BJ (cell line): ENCODE measurements at places on chromosomes 6 and 20. TPM values are rescaled to one million over a fixed set of nuclear protein-coding genes. Genes with fewer than 3 reads are reported as not detected.
A peak's percentile ranks its signal among the peaks of the same experiment; 100 is the strongest.

DNA sequence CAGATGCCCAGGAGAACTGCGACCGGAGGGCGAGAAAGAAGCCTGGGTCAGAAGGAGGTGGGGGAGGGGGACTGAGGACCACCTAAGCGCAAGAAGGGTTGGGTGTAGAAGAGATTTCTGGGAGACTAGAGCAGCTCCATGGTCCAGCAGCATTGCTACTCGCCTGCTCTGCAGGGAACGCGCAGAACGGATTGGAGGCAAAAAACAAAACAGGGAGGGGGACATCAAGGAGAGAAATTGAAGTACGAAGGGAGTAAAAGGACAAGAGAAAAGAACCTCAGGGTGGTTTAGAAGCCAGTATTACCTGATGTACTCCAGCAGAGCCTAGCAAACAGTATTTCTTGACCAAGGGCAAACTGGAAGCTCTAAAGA is 537 bp upstream of the GABBR1 start:
- DNase-seq, result no peak

DNA sequence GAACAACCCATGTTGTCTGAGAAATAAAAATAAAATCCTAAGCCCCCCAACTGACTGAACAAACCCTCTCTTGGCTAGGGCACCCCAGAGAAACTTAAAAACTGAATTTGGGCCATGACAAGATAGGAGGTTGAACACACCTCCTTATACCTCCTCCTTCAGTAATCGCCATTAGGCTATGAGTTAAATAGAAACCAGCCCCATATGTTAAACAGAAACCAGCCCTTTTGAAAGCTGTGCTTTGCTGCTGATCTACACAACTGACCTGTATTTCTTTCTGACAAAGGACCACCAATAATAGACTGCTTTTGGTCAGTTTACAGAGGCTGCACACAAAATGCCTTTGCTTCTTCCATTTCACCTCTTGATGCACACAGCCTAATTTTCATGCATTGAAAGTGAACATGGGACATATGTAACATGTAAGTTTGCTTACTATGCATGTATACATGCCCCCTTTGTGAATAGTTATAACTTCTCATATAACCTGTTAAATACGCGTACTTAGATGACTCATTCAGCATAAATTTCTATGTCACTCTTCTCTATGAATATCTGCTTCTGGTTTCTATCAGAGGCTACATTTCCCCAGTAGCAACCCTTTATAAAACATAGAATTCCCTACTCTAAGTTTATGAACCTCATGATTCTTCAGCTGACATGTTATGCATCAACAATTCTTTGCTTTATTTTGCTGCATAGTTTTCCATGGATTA is 462.9 kb downstream of the COL12A1 start:
- DNase-seq, result no peak

DNA sequence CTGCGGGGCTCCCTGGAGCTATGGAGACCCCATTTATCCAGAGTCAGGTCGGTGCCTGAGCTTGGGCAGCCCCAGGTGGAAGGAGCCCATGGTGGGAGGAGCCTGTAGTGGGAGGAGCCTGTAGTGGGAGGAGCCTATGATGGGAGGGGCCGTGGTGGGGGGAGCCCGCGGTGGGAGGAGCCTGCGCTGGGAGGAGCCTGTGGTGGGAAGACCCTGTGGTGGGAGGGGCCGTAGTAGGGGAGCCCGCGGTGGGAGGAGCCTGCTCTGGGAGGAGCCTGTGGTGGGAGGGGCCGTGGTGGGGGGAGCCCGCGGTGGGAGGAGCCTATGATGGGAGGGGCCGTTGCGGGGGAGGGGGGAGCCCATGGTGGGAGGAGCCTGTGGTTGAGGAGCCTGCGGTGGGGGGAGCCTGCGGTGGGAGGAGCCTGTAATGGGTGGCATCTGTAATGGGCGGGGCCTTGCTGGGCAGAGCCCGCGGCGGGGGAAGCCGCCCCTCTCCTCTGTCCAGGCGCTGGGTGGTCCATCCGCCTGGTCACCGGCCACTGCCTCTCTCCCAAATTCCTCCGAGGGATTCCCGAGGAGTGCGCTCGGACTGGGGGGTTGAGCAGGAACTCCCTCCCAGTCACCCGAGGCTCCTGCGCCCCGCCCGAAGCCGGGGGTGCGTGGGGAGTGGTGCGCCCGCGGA is 567 bp upstream of the FNDC11 start:
- no peak for DNase-seq

The CEBPB gene
- 23.3 and 24.6 TPM in 2 replicates for polyA plus RNA-seq

The SLC17A9 gene
- polyA plus RNA-seq, result 14.4 and 30.8 TPM in 2 replicates

DNA sequence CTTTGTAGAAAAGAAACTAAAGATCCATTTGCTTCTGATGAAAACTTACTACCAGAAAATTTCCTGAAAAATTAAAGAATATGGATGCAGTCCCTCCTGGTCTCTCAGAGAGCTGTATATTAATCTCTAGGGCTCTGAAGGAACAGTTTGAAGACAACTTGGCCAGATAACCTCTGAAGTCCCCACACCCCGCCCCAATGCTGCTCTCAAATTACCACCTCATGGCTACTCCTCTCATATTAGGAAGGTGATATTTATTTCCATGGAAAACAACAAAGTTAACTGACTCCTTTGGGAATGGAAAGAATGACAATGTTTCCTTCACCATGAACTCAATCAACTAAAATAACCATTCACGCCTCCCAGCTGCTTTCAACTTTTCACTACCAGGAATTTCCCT is 408.4 kb upstream of the FLRT3 start:
- DNase-seq, result no peak

GRCh38 chr20:516799-517198 is 26.8 kb downstream of the CSNK2A1 start:
- DNase-seq, result no peak

The DEFB124 gene
- polyA plus RNA-seq, result not detected in 2 replicates

- no peak for DNase-seq
Observed at GRCh38 chr20:53738945-53739798, 145.5 kb upstream of the ZNF217 start.

- no peak for DNase-seq
Observed at GRCh38 chr6:130961148-130961547, 101.9 kb downstream of the EPB41L2 start.

DNA sequence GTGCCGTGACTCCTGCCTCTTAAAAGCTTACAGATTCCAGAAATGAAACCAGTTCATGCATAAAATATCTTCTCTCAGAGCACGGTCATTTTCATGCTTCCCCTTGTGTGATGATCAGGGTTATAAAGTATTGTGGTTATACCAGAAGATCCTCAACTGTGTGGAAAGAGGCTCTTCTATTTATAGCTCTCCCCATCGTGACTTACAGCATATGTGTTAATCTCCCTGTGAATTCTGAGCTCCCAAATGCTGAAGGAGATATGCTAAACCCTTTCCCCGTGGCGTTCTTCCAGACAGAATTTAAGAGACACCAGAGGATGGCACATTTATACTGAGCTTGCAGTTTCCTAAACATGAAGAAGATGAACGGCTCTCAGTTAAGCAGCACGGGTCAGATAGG is 158.8 kb downstream of the CDH26 start:
- peak; percentile 55 for DNase-seq

- DNase-seq, result no peak
Observed at GRCh38 chr6:100891079-100891478, 9.9 kb upstream of the ASCC3 start.

DNA sequence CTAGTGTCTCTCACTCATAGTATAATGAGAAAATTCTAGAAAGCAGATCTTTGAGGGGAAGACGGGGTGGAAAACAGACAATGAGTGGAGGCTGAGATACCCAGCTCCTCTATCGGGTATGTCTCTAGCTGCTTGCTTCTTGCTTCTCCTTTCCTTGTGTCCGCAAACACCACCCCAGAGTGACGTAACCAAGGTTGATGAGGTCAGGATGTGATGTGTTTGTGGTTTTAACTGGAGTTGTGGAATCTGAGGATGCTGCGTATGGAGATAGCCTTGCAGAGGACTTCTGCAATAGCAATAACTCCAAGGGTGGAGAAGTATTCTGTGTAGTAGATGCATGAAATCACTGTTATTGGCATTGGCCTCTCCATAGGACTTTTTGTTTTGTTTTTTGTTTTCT is 132.7 kb upstream of the IFNGR1 start:
- no peak for DNase-seq

DNA sequence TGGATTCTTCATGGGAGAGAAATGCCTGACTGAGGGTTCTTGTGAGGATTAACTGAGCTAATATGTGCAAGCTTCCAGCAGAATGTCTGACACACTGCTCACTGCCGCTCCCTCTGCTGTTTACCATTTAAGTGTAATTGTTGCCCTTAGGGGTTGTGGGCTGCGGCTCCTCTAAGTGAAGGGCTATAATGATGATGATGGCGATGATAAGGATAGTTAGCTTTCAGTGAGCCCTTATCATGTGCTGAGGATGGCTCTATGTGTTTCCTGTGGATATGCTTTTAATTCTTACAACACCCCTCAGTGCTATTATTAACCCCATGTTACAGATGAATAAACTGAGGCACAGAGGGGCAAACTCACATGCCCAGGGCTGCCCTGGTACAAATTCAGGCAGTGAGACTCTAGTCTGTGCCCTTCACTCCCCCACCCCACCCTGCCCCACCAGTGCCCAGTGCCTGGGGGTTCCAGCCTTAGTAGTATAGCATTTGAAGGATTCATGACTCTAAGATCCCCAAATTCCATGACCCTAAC is 33.4 kb downstream of the TGM2 start:
- no peak for DNase-seq

DNA sequence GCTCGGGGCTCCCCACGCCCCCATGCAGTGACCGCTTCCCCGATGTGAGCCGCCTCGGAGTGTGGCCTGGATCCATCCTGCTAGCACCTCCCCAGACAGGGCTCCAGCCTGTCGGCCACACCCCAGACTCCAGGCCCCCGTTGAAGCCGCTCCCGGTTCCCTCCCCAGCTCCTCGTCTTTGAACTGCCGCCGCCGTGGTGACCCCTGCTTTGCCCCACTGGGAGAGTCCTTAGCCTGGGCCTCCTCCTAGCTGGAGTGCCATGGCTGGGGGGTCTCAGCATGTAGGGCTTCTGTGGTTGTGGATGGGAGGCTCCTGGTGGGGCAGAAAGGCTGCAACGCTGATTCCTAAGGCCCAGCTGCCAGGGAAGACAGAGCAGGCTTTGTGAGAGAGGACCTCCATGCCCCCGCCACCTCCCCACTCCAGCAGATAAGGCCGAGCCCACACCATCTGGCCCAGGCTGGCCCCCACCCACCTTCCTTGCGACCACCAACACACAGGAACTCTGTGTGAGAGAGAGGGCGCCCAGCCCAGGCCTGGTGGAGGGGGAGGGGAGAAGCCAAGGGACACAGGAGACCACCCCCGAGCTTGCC is 11.4 kb downstream of the FOXS1 start:
- no peak for DNase-seq

- DNase-seq, result no peak
Observed at GRCh38 chr20:35772563-35773058, 796 bp downstream of the PHF20 start.

DNA sequence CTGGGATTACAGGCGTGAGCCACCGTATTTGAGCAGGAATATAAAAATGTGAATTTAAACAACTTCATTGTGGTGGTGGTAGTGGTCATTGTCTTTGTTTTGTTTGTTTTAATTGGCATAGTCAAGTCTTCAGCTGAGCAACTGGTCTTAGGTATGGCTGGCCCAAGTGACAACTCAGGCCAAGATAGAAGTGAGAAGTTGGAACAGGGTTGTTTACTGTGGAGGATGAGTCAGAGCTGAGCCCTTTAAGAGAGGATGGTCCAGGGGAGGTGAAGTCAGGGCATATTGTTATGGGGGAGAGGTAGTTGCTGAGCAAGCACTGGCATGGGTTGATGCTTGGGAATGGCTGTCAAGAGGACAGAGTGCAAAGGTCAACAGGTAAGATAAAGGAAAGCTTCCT is 308.2 kb downstream of the FARS2 start:
- DNase-seq, result no peak

The LGSN gene
- not detected in 2 replicates for polyA plus RNA-seq

- DNase-seq, result peak; percentile 96
Observed at GRCh38 chr6:53628354-53629119, 37.0 kb downstream of the KLHL31 start.

- DNase-seq, result no peak
Observed at GRCh38 chr6:100751590-100751989, 129.5 kb downstream of the ASCC3 start.

DNA sequence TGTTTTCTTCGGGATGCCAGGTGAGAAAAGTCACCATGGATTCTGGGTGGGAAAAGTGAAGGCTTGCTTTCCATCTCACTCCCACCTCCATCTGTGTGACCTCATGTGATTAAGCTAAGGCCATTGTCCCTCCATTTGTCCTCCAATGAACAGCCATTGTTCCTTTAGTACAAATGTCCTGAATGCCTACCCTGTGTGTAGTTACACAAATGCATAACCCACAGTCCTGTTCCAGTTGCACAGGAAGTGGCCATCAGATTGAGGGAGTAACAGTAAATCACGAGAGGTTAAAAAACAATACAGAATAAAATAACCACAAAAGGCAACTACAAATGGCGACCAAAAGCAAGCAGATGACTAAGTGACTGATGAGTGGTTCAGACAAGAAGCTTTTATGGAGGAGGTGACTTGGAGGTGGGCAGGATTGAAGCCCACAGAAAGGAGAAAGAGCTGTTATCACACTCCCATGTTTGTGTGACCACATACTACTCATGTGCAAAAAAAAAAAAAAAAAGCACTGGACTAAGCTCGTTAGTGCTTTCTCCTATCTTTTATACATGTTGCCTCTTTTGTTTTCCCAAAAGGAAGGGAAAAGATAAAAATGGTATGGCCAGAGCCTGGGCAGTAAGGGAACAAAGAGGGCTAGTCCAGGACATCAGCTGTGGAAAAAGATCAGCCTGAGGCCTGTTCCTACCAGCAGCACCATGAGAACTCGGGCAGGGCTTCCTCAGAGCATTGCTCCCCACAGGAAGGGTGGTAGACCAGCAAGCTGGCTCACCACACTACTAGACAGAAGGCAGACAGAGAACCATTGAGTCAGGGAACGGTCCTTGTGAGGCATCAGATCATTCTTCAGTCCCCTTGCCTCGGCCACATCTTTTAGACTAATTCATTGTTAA is 111.0 kb downstream of the TFAP2A start:
- no peak for DNase-seq

DNA sequence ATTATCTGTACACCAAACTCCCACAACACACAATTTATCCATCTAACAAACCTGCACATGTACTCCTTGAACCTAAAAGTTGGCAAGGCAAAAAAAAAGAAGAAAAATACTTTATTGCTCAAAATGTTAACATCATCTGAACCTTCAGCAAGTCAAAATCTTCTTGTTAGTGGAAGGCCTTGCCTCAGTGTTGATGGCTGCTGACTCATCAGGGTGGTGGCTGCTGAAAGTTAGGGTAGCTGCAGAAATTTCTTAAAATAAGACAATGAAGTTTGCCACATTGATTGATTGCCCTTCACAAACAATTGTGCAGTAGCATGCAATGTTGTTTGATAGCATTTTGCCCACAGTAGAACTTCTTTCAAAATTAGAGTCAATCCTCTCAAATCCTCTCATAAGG is 2.7 kb upstream of the WFDC11 start:
- DNase-seq, result no peak

DNA sequence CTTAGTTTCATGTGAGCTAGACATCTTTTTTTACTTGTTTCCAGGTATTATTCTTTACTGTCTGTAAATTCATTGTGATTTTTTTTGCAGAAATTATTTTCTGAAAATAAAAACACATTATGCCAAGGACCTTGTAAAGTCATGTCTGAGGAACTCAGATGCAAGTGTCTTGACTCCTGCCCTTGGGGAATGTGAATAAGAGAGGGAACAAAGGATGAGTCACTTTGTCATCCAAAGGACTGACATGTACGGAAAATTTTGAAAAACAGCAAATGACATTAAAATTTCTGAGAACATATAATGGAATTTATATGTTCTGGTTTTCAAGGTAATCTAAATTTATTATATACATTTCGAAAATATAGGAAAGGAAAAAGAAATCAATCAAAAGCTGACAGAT is 660.4 kb downstream of the CD109 start:
- no peak for DNase-seq

GRCh38 chr6:106199331-106199730 is 113.2 kb downstream of the PRDM1 start:
- no peak for DNase-seq
